ENCODE measurements at places on chromosomes 16 and 17.

- no peak for DNase-seq
These were observed 14.1 kb upstream of the LCMT1 start for GRCh38 chr16:25097276-25097975.

DNA sequence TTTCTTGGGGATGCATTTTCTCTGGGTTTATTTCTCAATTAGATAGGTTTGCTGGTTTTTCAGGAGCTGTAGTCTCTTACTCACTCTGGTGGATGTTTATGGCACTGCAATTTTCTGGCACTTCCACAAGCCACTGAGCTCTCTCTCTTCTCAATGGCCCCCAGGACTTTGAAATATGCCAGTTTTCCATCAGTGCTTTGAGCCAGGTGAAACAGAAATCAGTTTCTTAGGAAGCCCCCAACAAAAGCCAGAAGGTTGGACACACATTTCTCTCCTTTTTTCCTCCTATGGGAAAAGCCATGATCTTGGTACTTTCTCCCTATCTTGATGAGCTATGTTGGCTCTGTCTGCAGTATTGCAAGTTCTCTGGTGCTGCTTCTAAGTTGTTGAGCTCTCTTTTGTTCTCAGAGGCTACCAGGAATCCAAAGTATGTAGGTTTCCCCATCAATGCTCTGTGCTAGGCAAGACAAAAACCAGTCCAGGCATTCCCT is 90.7 kb upstream of the SMIM36 start:
- DNase-seq = peak; percentile 34

- DNase-seq = no peak
These were observed 5.0 kb downstream of the RSPRY1 start for GRCh38 chr16:57191056-57191571.

- no peak for DNase-seq
These were observed 136.4 kb downstream of the WWOX start for GRCh38 chr16:78235876-78236275.

- no peak for DNase-seq
These were observed 46.7 kb downstream of the PIPOX start for GRCh38 chr17:29089601-29090044.

All from HL-60 (cell line).